ENCODE measurements at places on chromosomes 16 and 17. TPM values are rescaled to one million over a fixed set of nuclear protein-coding genes. Genes with fewer than 3 reads are reported as not detected.

- DNase-seq: no peak
Measured at GRCh38 chr17:56581635-56582627, 11.6 kb upstream of the NOG start.

DNA sequence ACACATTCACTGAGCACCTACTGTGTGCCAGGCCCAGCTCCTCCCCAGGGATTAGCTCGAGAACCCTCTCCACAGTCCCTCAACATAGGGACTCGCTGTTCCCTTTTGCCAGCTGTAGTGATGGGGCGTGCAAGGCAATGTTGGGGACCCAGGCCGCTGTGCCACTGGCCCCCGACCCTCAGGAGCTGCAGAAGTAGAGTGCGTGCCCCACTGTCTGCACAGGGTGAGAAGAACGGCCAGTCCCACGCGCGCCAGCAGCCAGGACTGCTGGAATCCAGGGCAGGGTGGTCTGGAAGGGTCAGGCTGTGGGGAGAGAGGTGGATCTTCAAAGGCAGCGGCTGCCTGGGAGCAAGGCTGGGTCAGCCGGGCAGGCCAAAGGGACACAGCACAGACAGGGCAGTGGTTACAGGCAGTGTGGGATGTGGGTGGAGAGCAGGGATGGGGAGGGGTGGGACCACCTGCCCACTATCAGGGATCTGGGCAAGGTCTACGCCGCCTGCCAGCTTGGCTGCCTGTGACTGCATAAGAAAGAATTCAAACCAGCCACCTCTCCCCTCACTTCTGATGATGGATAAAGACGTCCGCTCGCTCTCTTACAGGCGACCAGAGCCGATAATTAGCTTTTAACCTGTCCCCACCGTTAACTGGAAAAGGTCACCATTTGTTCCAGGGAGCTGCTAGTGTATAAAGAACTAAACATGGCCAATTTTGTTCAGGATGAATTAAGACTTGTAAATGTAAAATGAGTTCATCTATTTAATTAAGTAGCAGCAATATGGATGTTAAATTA is 86.7 kb upstream of the GSE1 start:
- no peak for DNase-seq

- DNase-seq: no peak
Measured at GRCh38 chr16:83807327-83807709, 460 bp upstream of the HSBP1 start.

Gene TTYH2
- total RNA-seq: 5.4 TPM

- DNase-seq: no peak
Measured at GRCh38 chr17:19013806-19014627, 9.5 kb upstream of the FAM83G start.

DNA sequence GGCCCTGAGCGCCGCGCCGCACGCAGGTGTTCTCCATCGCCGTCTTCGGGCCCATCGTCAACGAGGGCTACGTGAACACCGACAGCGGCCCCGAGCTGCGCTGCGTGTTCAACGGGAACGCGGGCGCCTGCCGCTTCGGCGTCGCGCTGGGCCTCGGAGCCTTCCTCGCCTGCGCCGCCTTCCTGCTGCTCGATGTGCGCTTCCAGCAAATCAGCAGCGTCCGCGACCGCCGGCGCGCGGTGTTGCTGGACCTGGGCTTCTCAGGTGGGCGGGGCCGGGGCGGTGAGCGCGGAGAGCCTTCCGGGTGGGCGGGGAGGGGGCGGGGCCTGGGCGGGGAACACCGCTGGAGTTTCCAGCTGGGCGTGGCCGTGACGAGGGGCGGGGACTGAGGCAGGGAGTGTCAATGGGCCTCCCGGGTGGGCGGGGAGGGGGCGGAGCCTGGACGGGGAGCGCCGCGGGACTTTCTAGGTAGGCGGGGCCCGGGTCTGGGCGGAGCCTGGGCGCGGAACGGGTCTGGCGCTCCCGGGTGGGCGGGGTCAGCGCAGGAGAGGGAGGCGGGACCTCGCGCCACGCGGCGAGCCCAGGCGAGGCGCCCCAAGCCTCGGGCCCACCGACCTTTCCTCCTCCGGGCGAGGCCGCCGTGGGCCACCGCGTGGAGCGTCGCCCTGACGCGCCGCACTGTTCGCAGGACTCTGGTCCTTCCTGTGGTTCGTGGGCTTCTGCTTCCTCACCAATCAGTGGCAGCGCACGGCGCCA is 2.4 kb downstream of the SYNGR3 start:
- peak; percentile 67 for DNase-seq

Gene ATP2A3
- total RNA-seq: 8.0 TPM

DNA sequence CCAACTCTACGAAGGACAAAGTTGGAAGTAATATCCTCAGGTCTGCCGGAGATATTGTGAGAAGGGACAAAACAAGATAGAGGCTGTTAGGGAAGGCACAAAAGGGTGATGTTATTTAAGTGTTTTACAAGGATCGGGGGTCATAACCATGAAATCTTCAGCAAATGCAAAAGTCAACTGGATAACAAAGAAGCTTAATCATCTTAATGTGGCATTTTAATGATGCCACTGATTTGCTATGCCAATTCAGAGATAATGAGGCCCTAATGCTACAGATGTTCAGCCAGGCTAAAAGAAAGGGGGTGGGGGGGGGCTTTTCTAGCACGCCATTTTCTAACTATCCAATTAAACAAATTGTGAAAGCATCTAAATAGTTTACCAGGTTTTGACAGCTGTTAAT is 63.1 kb downstream of the IKZF3 start:
- DNase-seq: no peak
